ENCODE measurements at places on chromosomes 4 and X.

DNA sequence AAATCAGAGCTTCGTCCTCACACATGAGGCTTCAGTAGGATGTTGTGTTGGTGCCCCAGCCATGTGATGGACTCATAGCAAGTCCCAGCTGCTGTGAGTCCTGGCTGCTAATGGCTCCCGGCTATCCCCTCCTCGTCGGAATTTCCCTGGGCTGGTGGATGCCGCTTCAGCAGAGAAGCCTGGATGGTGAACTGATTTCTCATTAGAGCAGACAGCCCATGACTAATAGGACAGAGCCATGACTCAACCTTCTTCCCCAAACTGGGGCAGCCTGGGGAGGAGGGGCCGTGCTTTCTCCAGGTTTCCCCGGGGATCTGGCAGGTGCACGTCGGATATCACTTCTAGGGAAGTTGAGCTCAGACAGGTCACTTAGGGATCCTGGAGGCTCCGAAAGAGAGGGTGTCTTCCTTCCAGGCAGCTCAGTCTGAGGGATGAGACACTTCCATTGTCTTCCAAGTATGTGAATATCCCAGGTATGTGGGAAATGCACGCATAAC, 112.7 kb downstream of the ASMT start:
- no peak for DNase-seq

DNA sequence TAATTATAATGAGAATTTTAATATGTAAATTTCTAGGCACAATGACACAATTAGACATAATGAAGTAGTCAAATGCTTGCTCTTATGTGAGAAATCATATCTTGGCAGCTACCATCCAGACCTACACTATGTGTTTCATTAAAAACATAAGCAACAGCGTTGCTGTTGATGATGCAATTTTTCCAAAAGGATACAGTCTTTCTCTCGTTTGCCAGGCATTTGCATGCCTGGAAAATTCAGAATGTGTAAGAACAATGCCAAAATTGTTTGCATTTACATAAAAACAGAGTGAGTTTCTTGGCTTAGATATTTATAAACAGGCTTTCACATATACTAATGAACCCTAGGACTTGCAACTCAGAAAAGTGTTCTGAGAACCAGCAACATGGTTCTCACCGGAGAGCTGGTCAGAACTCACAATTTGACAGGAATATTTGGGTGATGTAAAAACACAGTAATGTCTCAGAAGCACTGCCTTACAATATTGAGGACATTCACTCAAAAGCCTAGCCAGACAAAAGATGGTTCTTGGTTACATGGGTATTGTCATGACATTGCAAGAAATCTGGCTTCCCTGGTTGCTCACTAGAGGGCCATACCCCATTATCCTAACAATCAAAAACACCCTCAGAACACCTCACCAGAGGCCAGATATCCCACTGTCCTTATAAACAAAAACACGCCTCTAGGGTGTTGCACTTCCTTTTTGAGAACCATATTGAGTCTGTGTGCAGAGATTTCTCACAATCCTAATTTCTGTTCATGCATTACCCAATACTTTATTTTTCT, 1029.0 kb upstream of the AGA start:
- DNase-seq, result no peak

DNA sequence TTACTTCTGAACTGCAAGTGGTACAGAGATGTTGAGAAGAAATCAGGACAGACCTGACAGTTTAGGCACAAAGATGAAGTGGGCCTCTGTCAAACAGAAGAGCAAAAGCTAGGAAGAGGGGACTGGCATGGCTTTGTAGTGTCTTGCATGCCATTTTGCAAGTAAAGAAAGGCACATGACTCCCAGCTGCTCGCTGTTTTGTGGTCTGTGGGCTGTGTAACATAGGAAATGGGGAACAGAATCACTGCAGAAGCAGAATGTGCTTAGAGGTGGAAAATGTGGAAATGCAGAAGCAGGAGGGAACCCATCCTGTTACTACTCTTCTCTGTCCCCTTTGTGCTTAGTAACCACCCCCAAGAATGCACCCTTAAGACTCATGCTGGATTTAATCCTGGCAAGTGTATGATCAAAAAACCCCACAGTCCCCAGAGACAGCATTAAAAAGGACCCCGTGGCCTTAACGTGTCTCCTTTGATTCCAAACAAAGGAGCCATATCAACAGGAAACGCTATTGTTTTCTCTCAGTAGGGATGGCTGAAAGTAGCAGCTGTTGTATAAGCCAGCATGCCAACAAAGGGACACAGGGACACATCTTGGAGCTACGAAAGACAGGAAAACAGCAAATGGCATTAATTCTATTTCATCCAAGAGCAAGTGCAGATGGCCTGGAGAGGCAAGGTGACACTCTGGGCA, 177.6 kb upstream of the GLRA2 start:
- DNase-seq, result no peak

DNA sequence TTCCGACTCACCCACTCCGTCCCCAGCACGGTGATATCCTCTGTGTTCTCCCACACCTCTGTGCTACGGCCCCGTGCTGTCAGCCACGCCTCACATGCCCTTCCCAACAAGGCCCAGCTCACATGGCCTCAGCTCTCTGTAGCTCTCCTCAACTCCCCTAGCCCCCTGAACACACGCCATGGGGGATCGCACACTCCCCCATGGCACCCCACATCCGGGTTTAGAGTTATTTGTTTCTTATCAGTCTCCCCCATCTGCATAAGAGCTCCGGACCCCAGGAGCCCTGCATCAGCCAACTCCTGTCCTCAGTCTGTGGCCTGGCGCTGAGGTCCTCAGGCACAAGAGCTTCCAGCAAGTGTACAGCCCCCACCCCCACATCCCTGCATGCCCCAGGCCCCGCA, 7.0 kb downstream of the C4orf50 start:
- no peak for DNase-seq

GRCh38 chrX:56800801-56801200, 71.8 kb downstream of the NBDY start:
- DNase-seq, result no peak

GRCh38 chr4:163901319-163901718, 406.8 kb downstream of the TMA16 start:
- no peak for DNase-seq

- no peak for DNase-seq
Measured at GRCh38 chrX:15376956-15377355, 7.3 kb downstream of the VEGFD start.

Measured in urinary bladder (tissue), 4 donors.